ENCODE measurements at places on chromosomes 7 and 10.

DNA sequence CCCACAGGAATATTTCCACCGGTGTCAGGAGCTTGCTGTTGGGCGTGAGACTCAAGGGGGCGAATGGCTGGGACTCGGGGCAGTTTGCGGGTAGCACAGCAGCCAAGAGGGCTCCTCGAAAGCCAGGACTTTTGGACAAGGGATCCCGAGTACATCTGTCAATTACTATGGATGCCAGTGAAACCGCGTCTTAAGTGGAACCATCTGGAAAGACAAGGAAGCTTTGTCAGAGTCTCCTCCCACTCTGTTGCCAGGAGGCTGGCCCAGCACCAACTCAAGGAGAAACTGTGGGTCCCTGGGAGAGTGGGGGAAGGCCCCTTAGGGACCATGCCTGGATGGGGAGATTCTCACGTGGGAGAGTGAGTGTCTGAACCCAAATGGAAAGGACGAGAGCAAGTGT lies 57.1 kb downstream of the C10orf143 start:
- no peak for DNase-seq

DNA sequence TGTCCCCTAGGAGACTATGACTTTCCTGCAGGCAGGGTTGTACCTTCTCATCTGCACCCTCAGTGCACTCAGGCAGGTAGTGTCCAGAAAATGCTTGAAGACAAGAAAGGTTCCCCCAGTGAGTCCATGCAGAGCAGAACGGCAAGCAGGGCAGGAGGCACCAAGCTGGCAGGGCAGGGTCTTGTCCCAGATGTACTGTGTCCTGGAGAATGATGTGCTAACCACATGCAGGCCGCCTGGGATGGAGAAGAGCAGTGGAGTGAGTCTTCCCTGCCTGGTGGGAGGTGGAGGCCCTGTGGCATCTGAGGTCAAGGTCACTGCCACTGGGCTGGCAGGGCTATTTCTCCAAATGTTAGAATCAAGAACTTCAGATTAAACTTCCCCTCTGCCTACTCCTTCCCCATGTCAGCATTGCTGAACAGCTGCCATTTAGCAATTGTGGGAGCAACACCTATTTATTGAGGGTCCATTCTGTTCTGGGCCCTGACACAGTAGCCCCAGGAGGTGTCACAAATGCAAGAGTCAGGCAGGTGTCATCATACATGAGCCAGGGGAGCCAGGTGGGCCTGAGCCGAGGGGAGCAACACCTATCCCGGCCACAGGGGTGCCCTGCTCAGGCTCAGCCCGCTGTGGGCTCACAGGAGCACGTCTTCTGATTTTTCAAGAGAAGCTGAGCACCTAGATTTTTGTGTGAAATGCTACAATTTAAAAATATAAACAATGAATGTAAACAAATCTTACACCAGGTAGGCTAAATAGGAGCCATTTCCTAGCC lies 34.1 kb downstream of the PTPRE start:
- no peak for DNase-seq

DNA sequence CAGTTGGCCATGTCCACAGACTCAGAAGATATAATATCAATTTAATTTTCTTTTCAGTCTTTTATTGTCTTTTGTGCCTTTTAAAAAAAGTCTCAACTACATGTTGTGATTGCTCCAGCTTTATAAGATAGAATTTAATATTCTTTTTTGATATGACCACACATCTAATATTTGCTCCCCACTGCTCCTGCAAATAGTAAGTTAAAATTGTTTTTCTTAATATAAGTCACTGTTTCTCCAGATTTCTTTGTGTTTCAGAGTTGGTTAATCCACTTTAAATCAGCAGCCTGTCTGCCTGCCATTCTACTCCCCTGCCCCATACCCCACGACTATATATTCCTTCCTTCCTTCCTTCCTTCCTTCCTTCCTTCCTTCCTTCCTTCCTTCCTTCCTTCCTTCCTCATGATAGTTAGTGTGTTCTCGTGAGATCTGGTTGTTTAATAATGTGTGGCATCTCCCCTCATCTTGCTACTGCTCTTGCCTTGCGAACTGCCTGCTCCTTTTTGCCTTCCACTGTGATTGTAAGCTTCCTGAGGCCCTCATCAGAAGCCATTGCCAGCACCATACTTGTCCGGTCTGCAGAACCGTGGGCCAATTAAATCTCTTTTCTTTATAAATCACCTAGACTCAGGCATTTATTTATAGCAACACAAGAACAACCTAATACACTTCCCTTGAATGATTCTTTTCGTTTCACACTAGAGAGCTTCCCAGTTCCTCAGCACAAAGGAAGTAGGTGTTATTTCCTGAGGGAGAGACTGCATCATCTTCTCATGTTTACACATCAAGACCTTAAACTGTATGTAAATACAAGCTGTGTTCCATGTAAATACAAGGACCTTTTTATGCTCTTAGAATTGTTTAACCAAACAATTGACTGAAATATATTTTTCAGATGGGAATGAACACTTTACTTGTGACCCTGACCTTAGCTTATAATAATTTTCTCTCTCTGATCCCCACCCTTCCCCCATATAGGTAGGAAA lies 24.5 kb downstream of the TAS2R16 start:
- no peak for DNase-seq

DNA sequence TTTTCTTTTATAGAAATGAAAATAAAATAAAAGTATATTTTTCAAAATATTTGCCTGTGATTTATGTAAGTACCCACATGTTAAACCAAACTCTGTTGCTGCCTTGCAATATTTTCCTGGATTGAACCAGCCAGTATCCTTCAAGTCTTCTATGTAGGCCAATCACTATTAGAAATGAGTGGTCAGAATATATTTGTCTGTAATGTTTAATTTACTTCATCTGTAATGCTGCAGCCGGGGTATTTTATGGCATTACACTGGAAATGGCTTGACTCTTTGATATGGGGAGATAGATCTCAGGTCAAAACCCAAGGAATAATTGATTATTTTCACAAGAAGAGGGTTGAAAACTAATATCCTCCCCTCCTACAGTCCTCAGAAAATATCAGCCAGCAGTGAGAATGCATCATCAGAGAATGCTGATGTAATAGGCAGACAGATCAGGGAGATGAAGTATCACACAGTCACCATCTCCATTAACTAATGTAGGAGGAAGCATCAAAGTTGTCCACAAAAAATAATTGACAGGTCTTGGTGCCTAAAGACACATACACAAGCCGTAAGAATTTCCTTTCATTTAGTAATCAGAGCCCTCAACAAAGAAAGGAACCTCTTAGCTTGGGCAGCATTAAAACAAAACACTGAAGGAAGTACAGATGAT lies 82.5 kb downstream of the VWDE start:
- DNase-seq: no peak

DNA sequence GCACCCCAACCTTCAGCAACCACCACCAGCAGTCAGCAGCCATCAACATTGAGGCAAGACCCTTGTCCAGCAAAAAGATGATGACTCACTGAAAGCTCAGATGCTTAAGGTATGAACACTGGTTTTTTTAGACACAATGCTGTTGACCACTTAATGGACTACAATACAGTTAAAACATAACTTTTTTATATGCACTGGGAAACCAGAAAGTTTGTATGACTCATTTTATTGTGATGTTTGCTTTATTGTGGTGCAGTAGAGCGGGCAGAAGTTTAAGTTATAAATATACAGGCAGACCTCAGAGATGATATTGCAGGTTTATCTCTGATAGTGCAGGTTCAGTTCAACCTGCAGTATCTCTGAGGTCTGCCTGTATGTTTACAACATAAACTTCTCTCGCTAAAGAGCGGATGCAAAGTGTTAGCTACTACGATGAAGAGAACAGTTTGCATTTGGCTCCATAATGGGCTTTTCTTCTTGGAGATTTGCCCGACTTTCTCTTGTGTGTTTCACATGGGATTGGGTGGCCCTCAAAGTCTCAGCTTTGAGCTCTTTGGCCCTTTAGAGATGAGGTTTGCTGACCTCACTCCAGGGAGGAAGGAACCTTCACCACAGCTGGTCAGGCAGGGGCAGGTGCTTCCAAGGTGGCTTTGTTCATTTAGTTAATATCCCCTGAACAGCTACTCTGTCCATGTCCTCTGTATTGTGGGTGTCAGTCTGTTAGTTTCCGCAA lies 84.4 kb upstream of the SHH start:
- DNase-seq: no peak

DNA sequence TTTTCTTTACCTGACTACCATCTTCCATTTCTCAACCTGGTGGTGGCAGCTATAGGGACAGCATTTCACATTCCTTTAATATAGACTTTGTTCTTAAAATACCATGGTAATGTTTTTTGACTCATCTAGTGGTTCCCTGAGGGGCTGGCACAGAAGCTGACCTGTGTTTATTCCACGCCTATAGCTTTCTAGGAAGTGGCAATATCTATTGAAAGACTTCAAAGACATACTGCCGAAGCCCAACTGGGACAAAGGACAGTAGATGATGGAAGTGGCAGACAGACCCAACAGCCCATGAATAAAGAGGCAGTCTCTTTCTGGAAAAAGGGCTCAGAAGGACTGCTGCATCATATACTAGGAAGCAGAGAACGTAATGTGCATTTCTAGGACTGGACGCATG lies 11.2 kb downstream of the SUN3 start:
- no peak for DNase-seq

DNA sequence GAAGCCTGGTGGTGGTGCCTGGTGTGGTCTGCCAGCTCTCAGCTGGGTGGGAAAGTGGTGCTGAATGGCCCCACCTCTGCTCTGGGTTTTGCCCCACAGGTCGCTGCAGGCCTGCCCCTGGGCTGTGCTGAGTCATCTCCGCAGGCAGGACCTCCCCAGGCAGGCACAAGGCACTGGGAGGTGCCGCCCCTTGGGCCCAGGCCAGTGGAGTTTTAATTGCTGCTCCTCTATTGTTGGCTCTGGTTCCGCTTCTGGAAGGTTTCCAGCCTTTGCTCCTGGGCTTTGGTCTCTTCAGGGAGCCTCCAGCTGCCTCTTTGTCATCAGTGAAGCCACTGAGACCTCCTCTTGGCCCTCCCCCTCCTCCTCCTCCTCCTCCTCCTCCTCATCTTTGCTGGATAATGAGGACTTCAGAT lies 180.3 kb upstream of the GRB10 start:
- DNase-seq: no peak

- DNase-seq: no peak
Observed at GRCh38 chr7:152292897-152293296, 142.9 kb downstream of the KMT2C start.

GRCh38 chr10:122281751-122282150 lies 10.7 kb downstream of the BTBD16 start:
- DNase-seq: no peak

- no peak for DNase-seq
Observed at GRCh38 chr10:110747609-110748464, 103.7 kb downstream of the RBM20 start.

Measured in activated naive CD4-positive, alpha-beta T cell (primary cell).